ENCODE measurements at places on chromosomes 1 and 21.

GRCh38 chr1:71037829-71038620, 9.6 kb downstream of the PTGER3 start:
- no peak for DNase-seq

DNA sequence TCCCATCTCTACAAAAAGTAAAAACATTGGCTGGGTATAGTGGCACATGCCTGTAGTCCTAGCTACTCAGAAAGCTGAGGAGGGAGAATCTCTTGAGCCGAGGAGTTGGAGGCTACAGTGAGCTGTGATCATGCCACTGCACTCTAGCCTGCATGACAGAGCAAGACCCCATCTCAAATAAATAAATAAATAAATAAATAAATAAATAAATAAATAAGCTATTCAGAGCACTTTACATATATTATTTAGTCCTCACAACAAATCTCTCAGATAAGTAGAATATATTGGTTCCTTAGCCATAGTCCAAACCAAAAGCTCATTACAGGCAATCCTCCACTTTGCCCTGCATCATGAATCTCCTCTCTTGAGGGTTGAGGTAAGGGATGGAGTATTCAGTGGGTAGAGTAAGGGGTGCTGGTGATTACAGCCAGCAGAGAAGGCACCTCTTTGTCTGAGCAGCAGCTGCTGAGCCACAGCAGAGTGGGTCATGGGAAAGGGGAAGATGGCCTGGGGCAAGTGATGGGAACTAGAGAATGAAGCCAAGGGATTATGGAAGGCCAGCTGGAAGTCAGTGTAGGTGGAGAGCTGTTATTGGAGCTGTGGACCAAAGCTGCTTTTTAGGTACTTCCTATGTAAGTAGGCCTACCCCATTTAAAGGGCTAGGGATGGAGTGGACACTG, 115.5 kb upstream of the ZNF644 start:
- no peak for DNase-seq

GRCh38 chr1:231359113-231359512, 21.0 kb downstream of the SPRTN start:
- peak; percentile 54 for DNase-seq

DNA sequence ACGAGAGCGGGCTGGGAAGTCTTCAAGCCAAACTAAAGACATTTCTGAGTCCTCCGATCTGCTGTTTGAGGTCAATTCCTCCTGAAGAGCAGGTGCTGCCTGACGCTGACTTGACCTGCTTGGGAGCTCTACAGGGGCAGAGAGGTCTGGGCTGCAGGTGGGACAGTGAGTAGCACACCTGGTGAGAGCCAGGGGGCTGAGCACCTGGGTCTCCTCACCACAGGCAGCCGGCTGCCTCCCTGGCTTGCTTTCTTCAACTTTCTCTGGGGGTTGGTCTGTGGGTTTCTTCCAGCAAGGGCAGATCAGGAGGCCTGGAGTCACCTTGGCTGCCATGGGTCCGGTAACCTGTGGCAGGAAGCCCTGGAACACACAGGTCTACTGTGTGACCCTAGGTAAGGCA, 107.4 kb upstream of the EDN2 start:
- no peak for DNase-seq

DNA sequence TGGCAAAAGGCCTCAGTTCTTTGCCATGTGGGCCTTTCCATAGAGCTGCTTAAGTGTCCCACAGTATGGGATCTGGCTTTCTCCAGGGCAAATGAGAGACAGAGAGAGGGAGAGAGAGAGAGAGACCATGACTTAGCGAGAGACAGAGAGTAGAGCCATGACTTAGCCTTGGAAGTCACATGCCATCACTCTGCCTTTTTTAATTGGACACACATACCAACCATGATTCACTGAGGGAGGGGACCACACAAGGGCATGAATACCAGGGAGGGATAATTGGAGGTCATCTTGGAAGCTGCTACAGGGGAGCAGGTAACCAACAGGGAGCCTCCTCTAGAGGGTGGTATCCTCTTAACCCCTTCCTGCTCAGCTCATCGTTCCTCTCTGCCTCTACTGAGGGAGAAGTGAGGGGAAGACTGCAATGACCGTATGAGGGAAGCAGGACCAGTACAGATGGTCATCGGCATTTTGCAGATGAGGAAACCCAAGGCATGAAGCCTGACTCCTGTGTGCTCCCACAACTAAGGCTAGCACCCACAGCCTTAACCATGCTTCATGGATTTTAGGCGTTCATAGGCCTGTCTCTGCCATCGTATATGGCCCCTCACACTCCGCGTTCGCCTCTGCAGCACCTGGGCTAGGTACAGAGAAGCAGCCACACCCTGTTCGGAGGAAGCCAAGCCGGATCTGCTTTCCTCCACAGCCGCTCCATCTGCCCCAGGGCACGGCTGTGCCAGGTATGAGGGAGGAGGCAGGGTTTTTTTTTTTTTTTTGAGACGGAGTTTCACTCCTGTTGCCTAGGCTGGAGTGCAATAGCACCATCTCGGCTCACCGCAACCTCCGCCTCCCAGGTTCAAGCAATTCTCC, 38.6 kb downstream of the MEF2D start:
- no peak for DNase-seq

DNA sequence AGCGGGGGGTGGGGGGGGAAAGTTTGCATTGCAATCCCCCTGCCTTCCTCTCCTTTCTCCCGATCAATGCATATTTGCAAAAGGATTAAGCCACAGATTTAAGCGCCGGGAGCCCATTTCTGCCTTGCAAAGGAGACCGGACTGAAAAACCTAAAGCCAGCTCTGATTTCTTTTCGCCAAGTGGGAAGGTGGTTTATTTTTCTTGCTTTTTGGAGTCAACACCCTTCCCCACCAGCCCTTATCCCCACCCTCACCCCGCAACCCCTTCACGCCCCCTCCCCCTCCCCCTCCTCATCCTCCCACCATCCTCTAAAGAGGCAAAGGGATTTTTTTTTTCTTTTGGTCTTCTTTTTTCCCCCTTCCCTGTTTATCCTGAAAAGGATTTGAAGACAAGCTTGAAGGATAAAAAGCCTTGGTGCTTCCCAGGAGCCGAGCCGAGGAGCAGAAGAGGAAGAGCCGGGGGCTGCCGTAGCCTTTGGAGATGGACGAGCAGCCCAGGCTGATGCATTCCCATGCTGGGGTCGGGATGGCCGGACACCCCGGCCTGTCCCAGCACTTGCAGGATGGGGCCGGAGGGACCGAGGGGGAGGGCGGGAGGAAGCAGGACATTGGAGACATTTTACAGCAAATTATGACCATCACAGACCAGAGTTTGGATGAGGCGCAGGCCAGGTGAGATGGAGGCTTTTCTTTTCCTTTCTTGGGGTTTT, 513 bp downstream of the PBX1 start:
- DNase-seq, result no peak

DNA sequence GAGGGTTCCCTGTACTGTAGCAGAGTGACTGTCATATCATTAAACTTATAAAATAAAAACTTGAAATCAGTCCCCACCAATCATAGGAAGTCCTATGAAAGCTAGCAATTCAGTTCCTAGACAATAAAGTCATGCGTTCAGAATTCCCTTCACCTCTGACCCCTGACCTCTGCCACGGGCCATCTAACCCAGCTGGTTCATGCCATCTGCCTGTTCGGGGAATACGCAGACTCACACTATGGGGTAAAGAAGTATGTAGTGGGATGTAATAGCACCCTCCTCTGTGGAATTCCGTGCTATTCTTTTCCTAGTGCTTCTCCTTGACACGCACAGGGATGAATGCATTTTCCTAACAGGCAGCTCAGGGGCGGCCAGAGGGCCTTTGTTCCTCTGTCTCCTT, 2.1 kb downstream of the GSTM4 start:
- no peak for DNase-seq

GRCh38 chr1:118862755-118863154, 125.4 kb downstream of the TBX15 start:
- DNase-seq, result no peak

DNA sequence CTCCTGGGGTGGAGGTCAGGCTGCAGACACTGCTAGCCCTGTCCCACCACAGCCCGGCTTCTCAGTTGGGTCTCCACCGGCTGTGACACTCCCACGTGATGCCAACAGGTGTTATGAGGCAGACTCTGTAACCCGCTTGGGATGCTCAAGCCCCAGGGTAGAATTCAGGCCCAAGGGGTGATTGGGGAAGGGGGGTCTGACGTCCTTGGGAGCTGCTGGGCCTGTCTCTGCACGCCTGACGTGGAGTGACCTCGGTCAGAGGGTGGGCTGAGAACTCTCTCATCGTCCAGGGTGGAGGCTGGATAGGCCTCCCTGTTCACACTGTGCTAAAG, 7.7 kb upstream of the HES5 start:
- no peak for DNase-seq

- no peak for DNase-seq
These were observed 46.4 kb downstream of the MRPL39 start for GRCh38 chr21:25560891-25561290.

- no peak for DNase-seq
These were observed 10.1 kb downstream of the ENTREP3 start for GRCh38 chr1:155245163-155245524.

DNA sequence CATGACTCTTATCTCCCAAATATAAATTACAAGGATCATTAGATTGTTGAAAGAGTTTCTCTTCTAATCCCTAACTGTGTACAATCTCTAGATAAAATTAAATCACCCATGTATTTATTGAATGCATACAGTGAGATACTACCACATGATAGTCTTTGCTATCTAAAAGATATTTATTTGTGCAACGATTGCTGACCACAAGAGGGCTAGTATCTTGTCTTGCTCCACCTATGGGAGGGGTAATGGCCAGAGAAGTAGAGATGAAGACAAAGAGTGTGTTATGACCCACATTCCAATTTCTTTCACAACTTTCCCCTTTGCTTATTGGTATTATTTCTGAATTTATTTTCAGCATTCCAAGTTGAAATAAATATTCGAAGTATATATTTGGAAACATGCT, 13.7 kb downstream of the PYHIN1 start:
- DNase-seq, result no peak

GRCh38 chr1:17561561-17561985, 22.1 kb downstream of the ARHGEF10L start:
- no peak for DNase-seq

- DNase-seq, result no peak
These were observed 14.8 kb upstream of the PIGM start for GRCh38 chr1:160046494-160047110.

GRCh38 chr21:36005018-36005417, 55.3 kb downstream of the SETD4 start:
- DNase-seq, result no peak

GRCh38 chr1:110734133-110734680, 59.5 kb upstream of the KCNA3 start:
- DNase-seq, result no peak

DNA sequence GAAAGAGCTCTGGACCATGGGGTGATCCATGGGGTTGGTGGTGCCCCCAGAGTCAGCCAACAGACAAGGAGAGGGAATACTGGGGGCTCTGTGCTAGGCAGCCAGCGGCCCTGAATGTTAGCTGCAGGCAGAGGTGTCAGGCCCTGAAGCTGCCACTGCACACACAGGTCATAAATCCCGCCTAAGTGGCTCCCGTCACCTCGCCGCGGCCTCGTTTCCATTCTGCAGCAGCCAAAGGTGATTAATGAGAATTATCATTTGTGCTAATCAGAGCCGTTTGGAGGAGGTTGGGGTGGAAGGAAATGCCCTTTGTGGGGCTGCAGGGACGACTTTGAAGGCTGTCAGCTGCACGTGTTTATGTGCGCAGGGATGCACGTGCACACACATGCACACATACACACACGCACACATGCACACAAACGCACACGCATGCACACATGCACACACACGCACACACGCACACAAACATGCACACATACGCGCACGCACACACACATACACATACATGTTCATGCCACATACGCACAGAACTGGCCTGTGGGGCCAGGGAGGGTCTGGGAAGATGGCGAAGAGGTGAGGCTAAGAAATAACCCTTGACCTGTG, 88.8 kb upstream of the ARHGEF16 start:
- DNase-seq, result no peak

DNA sequence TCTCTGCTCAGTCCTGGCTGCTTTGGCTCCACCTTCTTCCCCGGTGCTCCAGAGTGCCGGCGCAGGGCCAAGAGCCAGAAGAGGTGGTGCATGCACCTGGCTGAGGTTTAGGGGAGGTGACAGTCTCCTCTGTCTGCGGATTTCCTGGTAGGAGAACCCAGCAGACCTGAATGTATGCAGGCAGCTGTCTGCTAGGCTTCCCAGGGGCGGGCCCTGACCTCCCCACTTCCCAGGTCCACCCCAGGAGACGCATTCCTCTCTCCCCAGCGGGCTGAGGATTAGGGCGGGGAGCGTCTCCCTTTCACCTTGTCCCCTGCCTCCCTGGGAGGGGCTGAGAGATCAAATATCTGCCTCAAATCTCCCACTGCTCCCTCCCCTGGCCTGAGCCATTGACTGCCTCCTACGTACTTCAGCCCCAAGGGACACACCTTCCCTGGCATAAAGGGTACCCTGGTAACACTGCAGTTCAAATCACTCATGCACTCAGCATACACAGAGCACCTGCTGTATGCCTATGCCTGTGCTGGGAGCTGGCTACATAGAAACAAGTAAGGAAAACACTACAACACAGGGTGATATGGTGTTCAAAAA, 27.5 kb downstream of the DMBX1 start:
- no peak for DNase-seq

GRCh38 chr1:236489710-236490377, 33.9 kb upstream of the LGALS8 start:
- DNase-seq, result no peak

GRCh38 chr1:15008783-15009729, 144.5 kb upstream of the TMEM51 start:
- DNase-seq, result no peak

- no peak for DNase-seq
These were observed 655.4 kb downstream of the LTN1 start for GRCh38 chr21:28337315-28337714.

- DNase-seq, result peak; percentile 34
These were observed 56.3 kb upstream of the HTR1D start for GRCh38 chr1:23273450-23274133.

DNA sequence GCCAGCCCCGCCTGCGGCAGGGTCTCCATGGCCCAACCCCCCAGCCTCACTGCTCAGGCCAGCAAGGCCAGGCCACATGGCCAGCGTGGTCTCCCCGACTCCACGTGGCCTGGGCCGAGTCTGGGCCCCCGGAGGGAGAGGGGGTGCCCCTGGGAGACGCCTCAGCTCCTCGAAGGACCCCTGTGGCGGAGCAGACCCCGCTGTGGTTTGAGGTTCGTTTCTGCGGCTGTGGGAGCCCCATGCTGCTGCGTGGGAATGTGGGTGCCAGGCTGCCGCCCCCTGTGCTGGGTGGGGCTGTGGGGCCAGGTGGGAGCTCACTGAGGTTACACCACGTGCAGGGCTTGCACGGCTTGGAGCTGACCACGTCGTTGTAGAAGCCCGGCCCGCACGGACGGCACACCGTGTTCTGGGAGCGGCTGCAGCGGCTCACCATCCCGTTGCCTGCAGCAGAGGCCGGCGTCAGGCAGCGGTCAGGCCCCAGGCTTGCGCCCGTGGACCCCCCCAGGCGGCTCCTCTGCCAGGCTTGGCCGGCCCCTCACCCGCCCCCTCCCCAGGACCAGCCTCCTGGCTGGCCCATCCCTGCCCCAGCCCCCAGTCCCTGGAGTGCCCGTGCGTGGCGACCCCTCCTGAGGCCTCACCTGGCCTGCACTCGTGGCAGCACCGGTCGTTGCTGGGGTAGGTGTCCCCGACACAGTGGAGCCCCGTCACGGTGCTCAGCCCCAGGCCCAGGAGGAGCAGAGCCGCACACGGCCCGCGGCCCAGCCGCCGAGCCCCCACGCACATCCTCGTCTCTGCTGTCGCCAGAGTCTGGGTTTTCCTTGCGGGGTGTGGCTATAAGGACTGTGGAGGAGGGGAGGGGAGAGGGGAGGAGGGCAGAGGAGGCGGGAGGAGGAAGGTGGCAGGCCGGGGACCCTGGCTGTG, at the start of gene TNFRSF4:
Gene TNFRSF4, minus strand, starts transcription at position 809 of the 921 bp plus-strand sequence. Its CDS starts 26 bp downstream, at position 783.
- no peak for DNase-seq

- DNase-seq, result no peak
These were observed 25.2 kb downstream of the FHAD1 start for GRCh38 chr1:15272009-15272781.
